ENCODE measurements at places on chromosomes 6 and 20.

GRCh38 chr20:58621906-58622548 lies 29.1 kb upstream of the STX16 start:
- DNase-seq = no peak
- no peaks in the 10 kb centered on the region for H3K36me3 ChIP-seq
- H3K27ac ChIP-seq = no peak overlapping the region
- H3K27me3 ChIP-seq = peaks cover 26% of the 10 kb centered on the region

- no peak overlapping the region for H3K27ac ChIP-seq
- H3K4me1 ChIP-seq = no peaks in the 10 kb centered on the region
- H3K27me3 ChIP-seq = no peaks in the 10 kb centered on the region
- no peak for DNase-seq
- no peaks in the 10 kb centered on the region for H3K36me3 ChIP-seq
Observed at GRCh38 chr6:8710668-8711431, 275.5 kb upstream of the SLC35B3 start.

- no peak overlapping the region for H3K4me3 ChIP-seq
- no peaks in the 10 kb centered on the region for H3K27me3 ChIP-seq
- no peaks in the 10 kb centered on the region for H3K36me3 ChIP-seq
- no peak for DNase-seq
- H3K4me1 ChIP-seq = no peaks in the 10 kb centered on the region
Observed at GRCh38 chr6:115643762-115644161, 416.9 kb downstream of the FRK start.

GRCh38 chr6:137206577-137206976 lies 12.6 kb downstream of the IFNGR1 start:
- no peaks in the 10 kb centered on the region for H3K27me3 ChIP-seq
- H3K4me3 ChIP-seq = no peak overlapping the region
- H3K4me1 ChIP-seq = no peaks in the 10 kb centered on the region
- H3K36me3 ChIP-seq = peaks cover 36% of the 10 kb centered on the region
- DNase-seq = no peak
- no peak overlapping the region for H3K27ac ChIP-seq

DNA sequence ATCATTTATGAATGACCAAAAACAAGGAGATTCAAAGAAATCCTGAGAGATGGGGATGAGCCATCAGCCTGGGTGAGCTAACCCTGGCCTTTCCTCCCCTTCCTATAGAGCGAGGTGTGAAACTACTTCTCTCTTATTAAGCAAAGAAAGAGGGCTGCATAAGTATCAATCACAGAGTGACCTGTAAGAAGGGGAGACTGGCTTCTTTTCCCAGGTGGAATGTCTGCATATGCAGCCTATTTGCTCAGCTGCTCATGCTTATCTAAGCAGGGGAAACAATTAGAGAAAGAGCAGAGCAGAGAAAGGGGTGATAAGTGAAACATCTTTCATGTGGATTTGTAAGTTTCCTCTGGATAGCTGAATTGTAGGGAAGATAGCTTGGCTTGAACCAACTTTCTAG lies 160.0 kb downstream of the PKHD1 start:
- no peaks in the 10 kb centered on the region for H3K36me3 ChIP-seq
- no peak for DNase-seq
- H3K27ac ChIP-seq = no peak overlapping the region
- no peaks in the 10 kb centered on the region for H3K4me1 ChIP-seq
- H3K4me3 ChIP-seq = no peak overlapping the region
- no peaks in the 10 kb centered on the region for H3K27me3 ChIP-seq

DNA sequence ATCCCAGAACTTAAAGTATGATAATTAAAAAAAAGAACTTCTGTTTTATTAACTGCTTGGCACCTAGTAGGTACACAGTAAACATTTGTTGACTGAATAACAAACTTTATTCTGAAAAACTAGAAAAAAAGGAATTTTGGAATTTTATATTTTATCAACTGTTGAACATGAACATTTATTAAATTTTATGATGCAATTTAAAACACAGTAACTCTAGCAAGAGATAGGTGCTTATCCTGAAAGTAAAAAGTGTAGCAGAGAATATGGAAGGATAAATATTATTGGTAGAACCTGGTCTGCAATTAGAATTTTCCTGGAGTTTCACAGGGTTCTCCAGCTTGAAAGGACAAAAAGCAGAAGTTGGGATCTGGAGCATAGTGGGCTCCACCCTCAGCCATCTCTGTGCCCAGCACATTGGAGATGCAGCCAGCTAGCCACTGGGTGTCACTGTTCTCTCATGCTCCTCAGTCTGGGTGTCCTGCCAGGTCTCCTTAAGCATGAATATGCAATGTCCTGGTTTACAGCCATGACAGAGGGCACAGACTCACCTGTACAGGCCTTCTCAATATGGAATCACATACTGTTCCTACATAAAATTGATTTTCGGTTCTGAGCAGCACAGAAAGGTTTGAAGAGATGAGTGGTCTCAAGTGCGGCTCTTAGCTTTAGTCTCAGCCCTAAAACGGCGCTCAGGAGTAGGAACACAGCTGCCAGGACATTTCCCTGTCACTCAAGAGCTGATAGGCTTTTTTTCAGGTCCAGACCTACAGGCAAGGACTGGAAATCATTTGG lies 31.7 kb upstream of the IL20RA start:
- no peak overlapping the region for H3K27ac ChIP-seq
- H3K4me3 ChIP-seq = no peak overlapping the region
- DNase-seq = peak; percentile 55
- no peaks in the 10 kb centered on the region for H3K36me3 ChIP-seq
- no peaks in the 10 kb centered on the region for H3K4me1 ChIP-seq
- H3K27me3 ChIP-seq = peaks cover 3% of the 10 kb centered on the region

DNA sequence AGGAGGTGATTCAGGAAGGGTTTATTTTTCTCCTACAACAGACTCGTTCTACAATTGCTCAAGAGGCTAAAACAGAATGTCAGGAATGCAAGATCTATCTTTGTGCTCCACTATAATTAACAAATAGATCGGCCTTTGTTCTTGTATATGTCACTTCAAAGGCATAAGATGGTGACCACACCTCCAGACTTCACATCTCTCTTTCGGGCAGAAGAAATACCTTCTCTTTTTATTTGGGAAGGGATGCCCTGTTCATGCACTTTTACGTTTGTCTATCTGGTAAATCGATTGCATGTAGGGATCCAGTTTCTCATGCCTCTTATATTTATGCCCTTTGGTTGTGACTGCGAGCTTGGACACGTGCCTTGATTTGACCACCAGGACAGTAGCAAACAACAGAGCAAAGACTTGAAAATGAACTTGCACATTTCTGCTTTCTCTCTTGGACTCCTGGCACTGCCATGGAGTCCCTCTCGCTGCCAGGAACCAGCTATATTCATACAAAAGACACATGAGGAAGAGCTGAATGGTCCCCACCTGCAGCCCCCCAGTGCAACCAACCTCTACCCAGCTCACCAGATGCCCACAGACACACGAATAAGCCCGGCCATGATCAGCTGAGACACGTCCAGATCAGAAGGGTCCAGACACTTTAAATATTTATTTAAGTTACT lies 219.8 kb upstream of the STXBP5 start:
- H3K4me1 ChIP-seq = no peaks in the 10 kb centered on the region
- no peak for DNase-seq
- no peak overlapping the region for H3K4me3 ChIP-seq

DNA sequence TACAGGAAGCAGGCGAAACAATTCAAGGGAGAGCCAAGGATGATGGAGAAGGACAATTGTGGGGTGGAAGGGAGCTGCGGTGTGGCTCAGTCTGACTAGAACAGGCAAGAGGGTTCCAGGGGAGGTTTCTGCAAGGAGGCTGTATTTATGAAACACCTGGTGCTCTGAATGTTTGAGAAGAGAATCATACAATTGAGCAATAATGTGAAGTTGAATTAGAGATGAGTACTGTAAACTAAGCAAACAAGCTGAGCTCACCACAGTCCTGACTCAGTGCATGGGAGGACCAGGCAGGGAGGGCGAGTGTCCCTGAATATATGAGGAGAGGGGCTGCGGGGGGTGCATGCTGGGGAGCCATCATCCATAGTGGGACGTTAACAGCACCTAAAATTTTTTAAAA lies 279.7 kb downstream of the KIF16B start:
- H3K4me3 ChIP-seq = no peak overlapping the region
- H3K36me3 ChIP-seq = no peaks in the 10 kb centered on the region
- H3K27ac ChIP-seq = no peak overlapping the region

- H3K4me1 ChIP-seq = no peaks in the 10 kb centered on the region
- DNase-seq = no peak
- no peak overlapping the region for H3K27ac ChIP-seq
- H3K36me3 ChIP-seq = no peaks in the 10 kb centered on the region
- H3K27me3 ChIP-seq = no peaks in the 10 kb centered on the region
- no peak overlapping the region for H3K4me3 ChIP-seq
Observed at GRCh38 chr6:19715167-19715551, 122.0 kb upstream of the ID4 start.

DNA sequence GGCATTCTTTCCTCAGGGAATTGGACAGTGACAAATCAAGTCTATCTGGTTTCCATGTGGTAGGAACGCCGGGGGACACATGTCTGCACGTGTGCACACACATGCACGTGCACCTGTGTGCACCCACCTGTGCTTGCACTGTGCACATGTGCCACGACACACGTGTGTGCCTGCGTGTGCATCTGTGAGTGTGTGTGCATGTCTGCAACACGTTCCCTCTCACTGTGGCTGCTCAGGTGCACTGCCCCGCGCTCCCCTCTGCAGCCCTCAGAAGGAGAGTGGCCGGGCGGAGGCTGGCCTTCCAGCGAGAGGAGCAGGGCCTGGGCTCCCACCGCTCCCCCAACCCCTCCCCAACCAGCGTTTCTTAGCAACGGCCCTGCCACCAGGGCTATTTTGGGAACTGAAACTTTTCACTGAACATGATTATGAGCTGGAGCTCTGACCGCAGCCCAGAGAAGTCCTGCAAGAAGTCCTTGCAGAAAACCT lies 147.8 kb downstream of the PHACTR3 start:
- no peaks in the 10 kb centered on the region for H3K4me1 ChIP-seq
- H3K27ac ChIP-seq = no peak overlapping the region
- no peak for DNase-seq
- no peak overlapping the region for H3K4me3 ChIP-seq
- H3K27me3 ChIP-seq = peaks cover 35% of the 10 kb centered on the region

GRCh38 chr6:124389127-124389526 lies 573.1 kb upstream of the RNF217 start:
- H3K27me3 ChIP-seq = no peaks in the 10 kb centered on the region
- no peak for DNase-seq
- H3K4me3 ChIP-seq = no peak overlapping the region
- no peaks in the 10 kb centered on the region for H3K4me1 ChIP-seq
- no peaks in the 10 kb centered on the region for H3K36me3 ChIP-seq

GRCh38 chr6:64990652-64991304 lies 716.2 kb downstream of the EYS start:
- no peak for DNase-seq
- H3K4me3 ChIP-seq = no peak overlapping the region
- no peaks in the 10 kb centered on the region for H3K4me1 ChIP-seq
- H3K36me3 ChIP-seq = no peaks in the 10 kb centered on the region

GRCh38 chr6:32075781-32076180 lies 33.4 kb downstream of the TNXB start:
- no peak for DNase-seq
- H3K4me1 ChIP-seq = no peaks in the 10 kb centered on the region
- no peak overlapping the region for H3K27ac ChIP-seq
- no peaks in the 10 kb centered on the region for H3K36me3 ChIP-seq

DNA sequence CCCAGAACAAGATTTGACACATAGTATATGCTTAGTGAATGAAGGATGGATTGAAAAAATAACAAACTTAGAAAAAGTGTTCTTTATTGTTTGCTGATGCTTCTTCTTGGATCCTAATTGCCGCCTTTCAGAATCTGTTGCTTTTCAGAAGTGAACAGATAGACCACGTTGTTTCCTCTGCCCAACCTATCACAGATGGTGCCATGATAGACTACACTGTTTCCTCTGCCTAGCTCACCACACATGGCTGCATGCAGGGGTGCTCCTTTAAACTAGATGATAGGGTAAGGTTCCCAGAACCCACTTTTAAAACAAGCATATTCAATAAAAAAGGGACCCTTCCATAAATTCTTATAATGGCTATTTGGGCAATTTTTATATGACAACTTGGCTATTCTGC lies 4.6 kb upstream of the RGS17 start:
- no peak overlapping the region for H3K4me3 ChIP-seq
- H3K36me3 ChIP-seq = no peaks in the 10 kb centered on the region
- no peak overlapping the region for H3K27ac ChIP-seq
- peaks cover 7% of the 10 kb centered on the region for H3K4me1 ChIP-seq
- peaks cover 8% of the 10 kb centered on the region for H3K27me3 ChIP-seq

DNA sequence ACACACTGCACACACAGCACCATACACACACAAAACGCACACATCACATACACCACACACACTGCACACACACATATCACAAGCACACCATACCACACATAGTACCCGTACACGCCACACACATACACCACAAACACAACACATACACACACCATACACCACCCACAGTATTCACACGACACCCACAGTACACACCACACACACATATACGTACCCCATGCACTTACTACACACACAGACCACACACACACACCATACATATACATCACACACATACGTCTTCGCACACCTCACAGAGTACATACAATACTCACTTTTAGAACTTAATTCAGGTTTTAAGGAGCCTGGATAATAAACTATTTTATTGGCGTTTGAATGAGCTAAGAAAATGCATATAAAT lies 1805.3 kb upstream of the DEFB115 start:
- DNase-seq = no peak
- H3K27me3 ChIP-seq = no peaks in the 10 kb centered on the region
- H3K36me3 ChIP-seq = no peaks in the 10 kb centered on the region
- no peak overlapping the region for H3K4me3 ChIP-seq
- no peak overlapping the region for H3K27ac ChIP-seq

GRCh38 chr6:77773157-77773822 lies 120.5 kb downstream of the MEI4 start:
- H3K4me3 ChIP-seq = no peak overlapping the region
- no peak for DNase-seq
- no peaks in the 10 kb centered on the region for H3K27me3 ChIP-seq

GRCh38 chr6:124879992-124880355 lies 82.3 kb upstream of the RNF217 start:
- H3K4me1 ChIP-seq = no peaks in the 10 kb centered on the region
- no peak overlapping the region for H3K4me3 ChIP-seq
- no peaks in the 10 kb centered on the region for H3K27me3 ChIP-seq

GRCh38 chr20:8855315-8855714 lies 213.6 kb upstream of the PLCB4 start:
- H3K27ac ChIP-seq = no peak overlapping the region
- DNase-seq = no peak
- H3K36me3 ChIP-seq = no peaks in the 10 kb centered on the region
- no peaks in the 10 kb centered on the region for H3K4me1 ChIP-seq
